ENCODE measurements at places on chromosomes 4 and X.
A peak's percentile ranks its signal among the peaks of the same experiment; 100 is the strongest.

- DNase-seq: no peak
These were observed 1.5 kb downstream of the CASP6 start for GRCh38 chr4:109701566-109702410.

DNA sequence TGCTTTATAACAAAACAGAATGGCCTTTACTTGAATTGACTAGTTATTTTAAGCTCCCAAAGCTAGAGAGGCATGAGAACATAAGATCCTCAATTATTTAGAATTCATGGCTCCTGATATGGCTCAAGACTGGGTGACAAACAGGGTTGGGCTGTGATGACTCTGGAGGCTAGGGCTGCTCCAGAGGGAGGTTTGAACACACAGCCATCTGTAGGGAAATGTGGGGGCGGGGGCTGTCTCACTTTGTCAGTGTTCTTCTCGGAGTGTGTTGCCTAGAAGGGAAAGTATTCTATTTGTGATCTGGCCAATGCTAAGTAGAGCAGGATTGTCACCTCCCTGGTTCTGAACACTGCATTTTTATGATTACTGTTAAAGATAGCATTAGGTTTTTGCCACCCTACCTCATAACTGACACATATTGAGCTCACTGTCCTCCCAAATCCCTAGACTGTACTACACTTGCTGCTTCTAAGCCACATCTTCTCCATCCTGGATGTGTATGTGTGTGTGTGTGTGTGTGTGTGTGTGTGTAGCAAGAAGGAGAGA, 45.9 kb downstream of the VSIG4 start:
- no peak for DNase-seq

DNA sequence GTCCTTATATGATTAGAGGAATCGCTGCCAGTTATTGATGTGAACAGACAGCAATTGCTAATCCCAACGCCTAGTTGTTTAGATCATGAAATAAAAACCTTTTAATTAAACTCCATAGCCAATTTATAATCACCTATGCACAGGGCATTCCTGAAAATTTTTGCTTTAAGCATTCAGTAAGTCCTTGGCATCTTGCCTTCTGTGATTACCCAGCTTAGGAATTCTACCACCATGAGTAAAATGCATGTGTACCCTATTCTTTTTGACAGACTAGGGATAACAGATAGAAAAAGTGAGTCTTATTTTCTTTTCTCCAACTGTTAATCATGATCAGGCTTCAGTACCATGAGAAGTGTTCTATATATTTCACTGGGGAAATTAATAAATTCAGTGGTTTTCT, 995.3 kb upstream of the GRIA3 start:
- DNase-seq: no peak

- DNase-seq: no peak
These were observed 150.6 kb downstream of the SPATA18 start for GRCh38 chr4:52201715-52202114.

DNA sequence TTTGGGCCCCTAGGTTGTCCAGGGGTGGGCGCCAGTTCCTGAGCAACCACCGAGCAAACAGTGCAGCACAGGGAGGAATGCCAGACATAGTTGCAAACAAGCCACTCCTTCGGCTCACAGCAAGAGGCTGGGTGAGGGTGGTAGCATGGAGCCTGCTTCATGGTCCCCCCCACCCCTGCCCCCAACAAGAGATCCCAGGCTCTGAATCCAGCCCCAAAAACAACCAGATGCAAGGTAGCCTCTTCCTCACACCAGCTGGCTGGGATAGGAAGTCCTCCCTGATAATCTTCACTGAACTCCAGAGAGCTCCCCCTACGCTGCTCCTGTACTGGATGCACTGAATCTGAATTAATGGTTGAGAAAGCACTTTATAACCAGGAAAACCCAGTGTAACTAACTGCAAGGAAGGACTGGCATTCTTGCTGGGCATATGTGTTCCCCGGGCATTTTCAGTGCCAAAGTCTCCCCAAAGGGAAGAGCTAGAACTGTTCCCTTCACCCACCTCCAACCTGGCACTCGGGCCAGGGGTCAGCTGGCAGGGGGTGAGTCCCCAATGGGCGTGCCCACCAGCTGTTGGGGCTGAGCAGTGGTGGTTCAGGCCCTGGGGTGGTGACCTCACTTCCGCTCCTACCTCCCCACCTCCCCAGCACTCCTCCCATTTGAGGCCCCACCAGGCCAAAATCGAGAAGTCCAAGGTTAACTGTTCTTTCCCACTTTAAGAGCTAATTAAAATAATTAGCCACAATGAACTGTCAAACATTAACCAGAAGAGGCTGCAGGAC, 1.5 kb downstream of the ELF4 start:
- DNase-seq: no peak

DNA sequence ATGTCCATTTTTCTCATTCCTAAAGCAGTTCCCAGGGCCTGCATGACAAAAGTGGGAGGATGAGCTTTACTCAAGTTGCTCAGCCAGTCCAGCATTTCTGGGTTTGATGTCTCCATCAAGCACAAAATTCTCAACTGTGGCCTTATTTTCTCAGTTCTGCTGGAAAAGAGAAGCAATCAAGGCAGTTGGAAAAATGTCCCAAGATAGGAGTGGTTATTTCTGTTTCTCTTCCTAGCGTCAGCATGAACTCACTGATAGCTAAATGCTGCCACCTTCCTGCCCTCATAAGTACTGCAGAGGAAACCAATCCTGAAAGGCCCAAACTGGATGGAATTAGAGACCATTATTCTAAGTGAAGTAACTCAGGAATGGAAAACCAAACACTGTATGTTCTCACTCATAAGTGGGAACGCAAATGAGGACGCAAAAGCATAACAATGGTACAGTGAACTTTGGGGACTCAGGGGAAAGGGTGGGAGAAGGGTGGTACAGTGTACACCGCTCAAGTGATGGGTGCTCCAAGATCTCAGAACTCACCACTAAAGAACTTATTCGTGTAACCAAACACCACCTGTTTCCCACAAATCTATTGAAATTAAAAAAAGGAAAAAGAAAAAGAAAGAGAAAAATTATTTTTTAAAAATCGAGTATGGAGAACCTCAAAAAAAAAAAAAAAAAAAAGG, 29.6 kb downstream of the ADH7 start:
- peak; percentile 41 for DNase-seq

- DNase-seq: no peak
These were observed 91.1 kb upstream of the KIT start for GRCh38 chr4:54566608-54567007.

DNA sequence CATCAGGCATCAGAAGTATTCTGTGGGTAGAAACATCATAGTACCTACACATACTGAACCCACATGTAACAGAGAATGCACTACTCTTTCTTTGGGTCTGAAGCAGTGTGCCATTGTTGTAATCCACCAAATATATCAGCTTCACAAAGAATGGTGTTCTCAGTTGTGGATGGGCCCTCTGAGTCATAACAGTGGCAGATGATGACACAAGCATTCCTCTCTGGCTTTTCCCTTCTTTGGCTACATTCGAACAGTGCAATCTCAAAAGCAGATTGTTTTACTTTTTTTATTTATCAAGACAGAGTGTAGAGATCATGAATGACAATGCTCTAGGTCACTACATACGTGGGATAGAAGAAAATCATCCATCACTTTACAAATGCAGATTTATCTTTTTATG, 247.2 kb upstream of the EPHA5 start:
- DNase-seq: no peak

- no peak for DNase-seq
These were observed 48.3 kb upstream of the NAP1L2 start for GRCh38 chrX:73262991-73263390.

- DNase-seq: no peak
These were observed 453.0 kb downstream of the PCDH11X start for GRCh38 chrX:92232182-92232581.

- no peak for DNase-seq
These were observed 26.6 kb downstream of the ZRSR2 start for GRCh38 chrX:15816886-15817285.

DNA sequence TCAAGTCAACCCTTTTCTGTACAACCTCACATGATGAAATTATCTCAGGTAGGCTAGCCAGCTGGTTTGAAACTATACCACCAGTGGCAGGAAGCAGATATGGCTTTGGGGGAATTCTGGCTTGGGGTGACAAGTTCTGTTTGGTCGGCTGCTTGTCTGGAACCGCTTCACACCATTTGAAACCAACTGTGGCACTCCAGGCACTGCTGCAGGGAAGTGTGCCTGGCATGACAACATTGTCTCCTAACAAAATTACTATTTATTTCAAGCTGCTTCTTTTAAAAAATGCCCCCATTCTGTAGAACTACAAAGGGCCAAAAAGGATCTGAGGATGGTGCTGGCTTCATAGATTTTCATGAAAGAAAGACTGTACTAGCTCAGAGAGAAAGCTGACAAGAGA, 37.1 kb upstream of the GPM6B start:
- no peak for DNase-seq

- DNase-seq: no peak
These were observed 383.3 kb upstream of the ZFP42 start for GRCh38 chr4:187612301-187612700.

DNA sequence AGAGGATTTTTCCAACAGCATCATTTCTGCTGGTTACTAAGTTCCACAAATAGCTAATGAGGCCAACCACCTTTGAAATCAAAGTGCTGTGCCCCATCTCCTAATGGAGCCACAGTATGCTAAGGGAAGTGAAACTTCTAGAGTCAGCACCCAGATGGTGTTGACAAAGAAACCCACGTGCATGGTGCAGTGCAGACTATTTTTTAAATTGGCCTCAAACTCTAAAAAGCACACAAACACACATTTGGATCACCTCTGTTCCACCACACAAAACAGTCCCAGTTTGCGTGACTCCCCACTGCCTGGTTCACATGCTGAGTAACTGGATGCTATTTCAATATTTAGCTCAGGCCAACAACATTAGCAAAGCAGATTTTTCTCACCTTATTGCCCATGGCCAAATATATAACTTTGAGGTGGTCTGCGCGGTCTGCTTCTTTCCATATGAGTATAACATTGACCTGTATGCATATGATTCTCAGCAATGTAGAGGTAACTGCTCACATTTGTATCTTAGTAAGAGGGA, 69.9 kb downstream of the AMELX start:
- DNase-seq: no peak

- no peak for DNase-seq
These were observed 24.6 kb upstream of the PDLIM3 start for GRCh38 chr4:185559915-185560281.

DNA sequence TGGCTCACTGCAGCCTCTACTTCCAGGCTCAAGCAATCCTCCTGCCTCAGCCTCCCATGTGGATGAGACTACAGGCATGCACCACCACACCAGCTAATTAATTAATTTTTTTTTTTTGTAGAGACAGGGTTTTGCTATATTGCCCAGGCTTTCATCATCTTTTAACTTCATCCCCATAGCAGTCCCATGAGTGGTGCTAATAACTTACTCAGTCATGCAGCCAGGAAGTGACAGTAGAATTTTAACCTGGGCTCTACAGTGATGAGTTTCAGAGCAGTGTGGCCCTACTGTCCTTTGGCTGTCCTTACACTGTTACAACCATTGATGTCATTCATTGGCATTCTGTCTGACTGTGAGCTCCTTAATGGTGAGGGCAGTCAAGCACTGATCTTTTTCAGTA, 3.9 kb upstream of the OCIAD2 start:
- no peak for DNase-seq

- no peak for DNase-seq
These were observed 251.7 kb downstream of the PTTG2 start for GRCh38 chr4:38211885-38212284.

DNA sequence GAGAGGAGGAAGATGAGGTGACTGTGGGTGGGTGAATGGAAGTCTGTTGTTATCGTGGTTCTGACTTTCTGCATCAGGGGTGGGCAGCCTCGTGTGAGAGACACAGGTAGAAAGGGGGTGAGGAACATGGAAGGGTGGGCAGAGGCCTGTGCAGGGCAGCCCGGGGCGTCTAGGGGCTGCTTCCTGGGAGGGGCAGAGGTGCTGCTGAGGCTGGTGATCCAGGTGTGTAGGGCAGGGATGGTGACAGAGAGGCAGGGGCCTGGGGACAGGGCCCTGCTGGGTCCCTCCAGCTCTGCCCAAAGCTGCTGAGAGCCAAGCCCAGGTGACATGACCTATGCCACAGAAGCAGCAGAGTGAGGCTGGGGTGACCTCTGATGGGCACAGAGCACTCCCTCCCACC, 89.7 kb upstream of the C4orf50 start:
- DNase-seq: no peak

GRCh38 chrX:6946168-6946567, 201.3 kb upstream of the STS start:
- DNase-seq: no peak

DNA sequence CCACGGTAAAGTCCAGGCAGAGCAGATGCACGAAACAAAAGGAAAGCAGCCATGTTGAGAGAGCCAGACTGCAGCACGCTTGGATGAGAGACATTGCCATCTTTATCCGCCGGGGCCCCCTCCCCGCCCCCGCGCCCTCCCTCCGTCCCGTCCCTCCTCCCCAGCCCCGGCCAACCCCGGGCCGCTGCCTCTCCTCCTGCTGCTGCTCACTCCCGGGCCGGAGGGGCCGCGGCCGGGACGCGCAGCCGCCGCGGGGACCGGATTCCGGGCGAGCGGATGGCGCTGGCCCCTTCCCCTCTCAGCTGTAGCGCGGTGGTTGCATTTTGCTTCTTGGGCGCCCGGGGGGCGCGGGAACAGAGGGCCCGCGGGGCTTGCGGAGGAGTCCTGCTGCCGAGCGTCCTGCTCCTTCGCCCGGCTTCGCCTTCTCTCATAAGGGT, 542 bp downstream of the RNF150 start:
- peak; percentile 37 for DNase-seq

DNA sequence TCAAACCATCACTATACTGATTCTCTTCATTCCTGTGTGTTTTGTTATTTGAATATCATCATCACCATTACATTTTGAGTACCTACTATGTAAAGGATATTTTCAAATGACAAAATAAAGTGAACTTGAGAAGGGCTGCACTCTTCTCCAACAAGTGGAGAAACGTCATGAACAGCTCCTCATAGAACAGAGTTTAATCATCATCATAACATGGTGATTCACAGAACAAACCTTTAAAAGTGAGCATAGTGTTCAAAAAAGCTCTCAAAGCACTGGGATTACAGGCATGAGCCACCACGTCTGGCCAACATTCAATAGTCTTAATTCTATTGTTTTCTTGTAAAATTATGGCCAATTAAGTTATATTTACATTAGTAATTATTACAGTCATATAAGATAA, 993.9 kb downstream of the PDHA2 start:
- no peak for DNase-seq

DNA sequence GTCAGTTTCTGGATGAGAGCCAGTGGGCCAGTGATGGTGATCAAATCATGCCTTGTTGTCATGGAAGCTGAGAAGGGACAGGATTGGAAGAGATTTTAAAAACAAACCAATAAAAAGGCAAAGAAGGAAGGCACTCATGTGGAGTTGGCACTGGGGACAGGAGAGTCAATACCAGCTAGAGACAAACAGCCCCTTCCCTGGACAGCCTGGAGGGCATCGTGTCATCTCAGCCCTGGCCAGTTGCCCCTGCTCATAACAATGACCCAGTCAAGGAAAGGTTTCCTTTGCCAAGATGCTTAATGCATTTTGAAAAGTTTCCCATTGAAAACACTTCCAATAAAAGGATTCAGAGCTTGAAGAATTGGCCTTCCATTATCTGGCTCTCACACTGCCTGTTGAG, 55.5 kb downstream of the SCML1 start:
- peak; percentile 88 for DNase-seq

- no peak for DNase-seq
These were observed 55.7 kb downstream of the ANTXR2 start for GRCh38 chr4:80017125-80017854.

Measured in T1000 (cell line).